A673 (cell line): ENCODE measurements at places on chromosomes 2 and 18. TPM values are rescaled to one million over a fixed set of nuclear protein-coding genes. Genes with fewer than 3 reads are reported as not detected.

RAD51AP2 gene
- 0.13 and 0.24 TPM in 2 replicates for total RNA-seq

DGUOK gene
- 106 and 107 TPM in 2 replicates for total RNA-seq

AKAIN1 gene
- total RNA-seq = not detected in 2 replicates

CPO gene
- not detected in 2 replicates for total RNA-seq

STPG4 gene
- 0.37 and 0.75 TPM in 2 replicates for total RNA-seq

ID2 gene
- 235 and 249 TPM in 2 replicates for total RNA-seq

EVX2 gene
- 0.41 and 0.70 TPM in 2 replicates for total RNA-seq

CYP26B1 gene
- 2.1 and 2.7 TPM in 2 replicates for total RNA-seq

OR6B3 gene
- not detected in 2 replicates for total RNA-seq

DYSF gene
- 0.04 and 0.24 TPM in 2 replicates for total RNA-seq

SLC9A4 gene
- 0.11 and 0.17 TPM in 2 replicates for total RNA-seq

HSBP1L1 gene
- 1.1 and 1.9 TPM in 2 replicates for total RNA-seq

MEP1B gene
- total RNA-seq = 0.26 TPM in 1 of 2 replicates, not detected in the other

IL1RL2 gene
- total RNA-seq = not detected in 2 replicates

TMBIM1 gene
- total RNA-seq = 40.2 and 43.9 TPM in 2 replicates

IL1R2 gene
- not detected in 2 replicates for total RNA-seq

CPLX4 gene
- not detected in 2 replicates for total RNA-seq

KIF3C gene
- total RNA-seq = 39.5 and 46.2 TPM in 2 replicates

SPP2 gene
- not detected in 2 replicates for total RNA-seq

RRM2 gene
- 414 and 486 TPM in 2 replicates for total RNA-seq

MC5R gene
- total RNA-seq = not detected in 2 replicates

GAD1 gene
- total RNA-seq = 0.70 and 1.1 TPM in 2 replicates

NEUROD1 gene
- not detected in 2 replicates for total RNA-seq

CAPN14 gene
- 0.13 and 0.35 TPM in 2 replicates for total RNA-seq

GPAT2 gene
- total RNA-seq = not detected in 2 replicates

CHRND gene
- not detected in 2 replicates for total RNA-seq

SLC14A1 gene
- not detected in 2 replicates for total RNA-seq

CSRNP3 gene
- total RNA-seq = 39.5 and 47.7 TPM in 2 replicates

ACTG2 gene
- 0.59 and 2.7 TPM in 2 replicates for total RNA-seq

FBXO41 gene
- total RNA-seq = 8.6 and 11.5 TPM in 2 replicates

PLCD4 gene
- total RNA-seq = 0.24 and 0.39 TPM in 2 replicates

C2orf81 gene
- total RNA-seq = 1.6 and 1.9 TPM in 2 replicates

PROKR1 gene
- total RNA-seq = 15.7 and 19.6 TPM in 2 replicates

TFCP2L1 gene
- total RNA-seq = 0.04 TPM in 1 of 2 replicates, not detected in the other

PLCL1 gene
- not detected in 2 replicates for total RNA-seq

NGEF gene
- 0.57 and 0.69 TPM in 2 replicates for total RNA-seq

FOXD4L1 gene
- total RNA-seq = not detected in 2 replicates

LIMS4 gene
- total RNA-seq = 0.75 and 2.3 TPM in 2 replicates

RNU2-63P gene
- total RNA-seq = 10.9 and 11.4 TPM in 2 replicates

NOL4 gene
- total RNA-seq = 34.4 and 36.7 TPM in 2 replicates

PDCD1 gene
- total RNA-seq = 0.34 and 0.35 TPM in 2 replicates

SNTG2 gene
- total RNA-seq = 3.7 and 3.8 TPM in 2 replicates

TBC1D8 gene
- 5.1 and 8.6 TPM in 2 replicates for total RNA-seq

CCL20 gene
- total RNA-seq = not detected in 2 replicates

RGPD8 gene
- 17.5 and 19.9 TPM in 2 replicates for total RNA-seq

RAMP1 gene
- total RNA-seq = 22.0 and 24.8 TPM in 2 replicates

PXDN gene
- 162 and 175 TPM in 2 replicates for total RNA-seq

EPB41L3 gene
- total RNA-seq = 0.20 and 0.86 TPM in 2 replicates

MYO1B gene
- 37.8 and 48.3 TPM in 2 replicates for total RNA-seq

FBLN7 gene
- total RNA-seq = 4.1 and 5.1 TPM in 2 replicates

SERPINB10 gene
- not detected in 2 replicates for total RNA-seq

METTL8 gene
- total RNA-seq = 29.4 and 33.5 TPM in 2 replicates

IL18R1 gene
- total RNA-seq = not detected in 2 replicates

MLPH gene
- 0.26 TPM in 1 of 2 replicates, not detected in the other for total RNA-seq

IWS1 gene
- total RNA-seq = 66.0 and 67.2 TPM in 2 replicates
